ENCODE measurements at places on chromosomes 5 and 9. TPM values are rescaled to one million over a fixed set of nuclear protein-coding genes. Genes with fewer than 3 reads are reported as not detected.

- no peak for DNase-seq
- H3K36me3 ChIP-seq: no peaks in the 10 kb centered on the region
- H3K4me3 ChIP-seq: no peak overlapping the region
- no peaks in the 10 kb centered on the region for H3K27me3 ChIP-seq
- peaks cover 38% of the 10 kb centered on the region for H3K4me1 ChIP-seq
- peak overlapping the region; percentile 77 for H3K27ac ChIP-seq
Measured at GRCh38 chr5:172862165-172862801, 28.2 kb downstream of the ERGIC1 start.

DNA sequence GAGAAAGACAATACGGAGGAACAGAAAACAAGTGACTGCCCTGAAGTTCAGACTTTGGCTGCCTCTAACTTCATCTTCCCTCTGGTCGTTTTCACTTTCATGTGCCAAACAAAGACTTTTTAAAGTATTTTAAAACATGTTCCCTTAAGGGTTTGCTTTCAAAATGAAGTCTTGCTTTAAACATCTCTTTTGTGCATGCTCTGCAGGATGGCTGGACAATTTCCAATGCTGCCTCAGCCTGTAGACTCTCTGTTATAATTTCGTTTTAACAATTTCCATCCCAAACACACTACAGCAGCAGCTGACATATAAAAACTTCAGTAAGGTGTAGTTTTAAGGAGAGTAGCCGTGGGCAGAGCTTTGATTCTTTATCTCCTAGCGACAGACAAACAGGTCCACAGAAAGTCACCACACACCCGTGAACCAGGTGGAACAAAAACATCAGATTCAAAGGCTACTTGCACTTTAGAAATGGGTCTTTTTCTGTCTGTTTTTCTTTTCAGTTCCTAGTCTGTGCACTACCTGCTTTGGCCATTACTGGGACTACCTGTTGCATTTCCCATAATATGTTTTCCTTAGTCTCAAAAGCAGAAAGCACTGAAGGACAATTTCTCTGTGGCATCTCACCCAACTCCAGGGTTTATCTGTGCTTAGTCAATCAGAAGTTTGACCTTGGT lies 308.9 kb downstream of the DTWD2 start:
- no peaks in the 10 kb centered on the region for H3K36me3 ChIP-seq
- no peaks in the 10 kb centered on the region for H3K27me3 ChIP-seq
- H3K4me1 ChIP-seq: no peaks in the 10 kb centered on the region
- no peak overlapping the region for H3K27ac ChIP-seq
- DNase-seq: no peak

- H3K27me3 ChIP-seq: peaks cover 3% of the 10 kb centered on the region
- no peaks in the 10 kb centered on the region for H3K4me1 ChIP-seq
- H3K4me3 ChIP-seq: peak overlapping the region; percentile 72
- no peak overlapping the region for H3K27ac ChIP-seq
Measured at GRCh38 chr5:95283022-95283615, 1.8 kb downstream of the MCTP1 start.

GRCh38 chr5:69492923-69493395 lies 369 bp downstream of the OCLN start:
- H3K27ac ChIP-seq: peak overlapping the region; percentile 95
- H3K27me3 ChIP-seq: no peaks in the 10 kb centered on the region
- H3K4me3 ChIP-seq: peak overlapping the region; percentile 78
- H3K4me1 ChIP-seq: no peaks in the 10 kb centered on the region

GRCh38 chr9:113993838-113994540 lies 84.1 kb downstream of the AMBP start:
- H3K4me1 ChIP-seq: peaks cover 15% of the 10 kb centered on the region
- H3K27ac ChIP-seq: no peak overlapping the region
- peak; percentile 86 for DNase-seq
- H3K36me3 ChIP-seq: no peaks in the 10 kb centered on the region
- H3K27me3 ChIP-seq: no peaks in the 10 kb centered on the region
- no peak overlapping the region for H3K4me3 ChIP-seq

GRCh38 chr9:126671381-126671831 lies 57.7 kb downstream of the LMX1B start:
- no peaks in the 10 kb centered on the region for H3K36me3 ChIP-seq
- H3K27me3 ChIP-seq: peaks cover 5% of the 10 kb centered on the region
- peaks cover 7% of the 10 kb centered on the region for H3K4me1 ChIP-seq

DNA sequence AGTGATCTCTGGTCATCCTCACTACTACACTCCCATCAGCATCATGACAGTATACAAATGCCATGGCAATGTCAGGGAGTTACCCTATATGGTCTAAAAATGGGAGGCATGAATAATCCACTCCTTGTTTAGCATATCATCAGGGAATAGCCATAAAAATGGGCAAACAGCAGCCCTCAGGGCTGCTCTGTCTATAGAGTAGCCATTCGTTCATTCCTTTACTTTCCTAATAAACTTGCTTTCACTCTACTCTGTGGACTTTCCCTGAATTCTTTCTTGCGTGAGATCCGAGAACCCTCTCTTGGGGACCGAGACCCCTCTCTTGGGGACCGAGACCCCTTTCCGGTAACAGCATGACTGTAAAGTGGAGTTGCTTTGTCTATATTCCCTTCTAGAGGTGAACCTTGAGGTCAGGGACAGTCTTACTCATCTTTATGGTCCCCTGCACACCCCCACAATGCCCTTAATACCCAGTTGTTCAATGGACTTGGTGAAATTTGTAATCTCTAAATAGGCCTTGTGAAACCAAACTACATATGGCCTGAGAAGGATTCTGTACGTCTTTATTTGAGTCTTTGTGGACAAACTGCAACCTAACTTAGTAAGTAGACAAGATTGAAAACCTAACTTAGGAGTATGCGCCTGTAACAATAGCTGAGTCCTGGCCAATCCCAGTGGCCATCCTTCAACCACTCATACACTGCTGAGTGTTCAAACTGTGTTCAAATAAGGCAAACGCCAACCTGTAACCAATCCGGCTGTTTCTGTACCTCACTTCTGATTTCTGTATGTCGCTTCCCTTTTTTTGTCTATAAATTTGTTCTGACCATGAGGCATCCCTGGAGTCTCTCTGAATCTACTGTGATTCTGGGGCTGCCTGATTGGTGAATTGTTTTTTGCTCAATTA lies 32.3 kb upstream of the UBTD2 start:
- H3K36me3 ChIP-seq: no peaks in the 10 kb centered on the region
- no peak overlapping the region for H3K27ac ChIP-seq
- DNase-seq: no peak
- no peaks in the 10 kb centered on the region for H3K4me1 ChIP-seq
- no peak overlapping the region for H3K4me3 ChIP-seq

- no peak overlapping the region for H3K27ac ChIP-seq
- no peaks in the 10 kb centered on the region for H3K4me1 ChIP-seq
- no peak overlapping the region for H3K4me3 ChIP-seq
- no peak for DNase-seq
- H3K27me3 ChIP-seq: no peaks in the 10 kb centered on the region
Measured at GRCh38 chr5:67009028-67009427, 187.6 kb downstream of the CD180 start.

- no peak overlapping the region for H3K4me3 ChIP-seq
- no peak for DNase-seq
- no peaks in the 10 kb centered on the region for H3K27me3 ChIP-seq
Measured at GRCh38 chr9:113636165-113636564, 172.6 kb downstream of the RGS3 start.

- no peaks in the 10 kb centered on the region for H3K27me3 ChIP-seq
- DNase-seq: no peak
- H3K36me3 ChIP-seq: no peaks in the 10 kb centered on the region
- H3K4me1 ChIP-seq: peaks cover 26% of the 10 kb centered on the region
- no peak overlapping the region for H3K27ac ChIP-seq
Measured at GRCh38 chr9:93466416-93467061, 13.2 kb upstream of the FAM120AOS start.

GRCh38 chr5:147384346-147385193 lies 125.3 kb downstream of the DPYSL3 start:
- no peak overlapping the region for H3K4me3 ChIP-seq
- no peak for DNase-seq
- no peaks in the 10 kb centered on the region for H3K36me3 ChIP-seq
- no peaks in the 10 kb centered on the region for H3K27me3 ChIP-seq

- H3K27me3 ChIP-seq: no peaks in the 10 kb centered on the region
- DNase-seq: no peak
- H3K4me3 ChIP-seq: no peak overlapping the region
- no peak overlapping the region for H3K27ac ChIP-seq
Measured at GRCh38 chr5:170338933-170339779, 41.6 kb upstream of the LCP2 start.

DNA sequence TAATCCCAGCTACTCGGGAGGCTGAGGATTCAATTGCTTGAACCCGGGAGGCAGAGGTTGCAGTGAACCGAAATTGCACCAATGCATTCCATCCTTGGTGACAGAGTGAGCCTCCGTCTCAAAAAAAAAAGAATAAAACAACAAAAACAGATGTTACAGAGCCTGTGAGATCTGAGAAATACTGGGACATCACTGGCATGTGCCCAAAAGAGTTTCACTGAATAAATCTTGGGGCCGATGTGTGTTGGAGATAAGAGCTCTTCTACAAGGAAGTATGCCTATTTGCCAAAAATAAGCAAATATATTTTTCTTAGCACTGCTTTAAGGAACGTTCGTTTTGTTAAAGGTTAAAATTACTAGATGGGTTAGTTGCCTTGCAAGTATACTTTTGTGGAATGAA lies 55.1 kb downstream of the KIAA1958 start:
- no peaks in the 10 kb centered on the region for H3K4me1 ChIP-seq
- no peaks in the 10 kb centered on the region for H3K36me3 ChIP-seq
- no peak overlapping the region for H3K27ac ChIP-seq
- no peaks in the 10 kb centered on the region for H3K27me3 ChIP-seq
- no peak overlapping the region for H3K4me3 ChIP-seq

DNA sequence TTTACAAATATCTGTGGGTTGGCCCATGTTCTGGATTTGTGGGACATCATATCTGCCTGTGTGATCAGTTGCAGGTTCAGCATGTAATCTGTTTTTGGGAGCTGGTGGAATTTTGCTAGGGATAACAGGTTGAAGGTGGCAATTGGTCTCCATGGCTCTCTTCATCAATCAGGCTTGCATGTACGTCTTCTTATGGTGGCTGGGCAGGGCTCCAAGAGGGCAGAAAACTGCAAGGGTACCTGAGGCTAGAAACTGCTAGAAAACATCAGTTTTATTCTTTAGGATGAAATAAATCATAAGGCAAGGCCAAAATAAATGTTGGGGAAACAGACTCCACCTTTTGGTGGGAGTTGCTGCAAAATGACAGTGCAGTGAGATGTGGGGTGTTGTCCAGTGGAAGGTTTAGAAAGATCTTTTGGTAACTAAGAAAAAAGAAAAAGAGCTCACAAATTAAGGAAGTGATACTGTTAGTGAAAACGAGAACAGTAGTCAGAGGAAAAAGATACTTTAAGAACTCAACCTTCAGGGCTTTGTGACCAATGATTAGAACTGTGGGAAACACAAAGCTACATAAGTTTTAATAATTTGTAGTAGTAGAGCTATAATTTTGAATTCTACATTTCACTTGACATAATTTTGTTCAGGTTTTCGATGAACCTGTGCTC lies 300.7 kb upstream of the IZUMO3 start:
- no peaks in the 10 kb centered on the region for H3K4me1 ChIP-seq
- H3K27me3 ChIP-seq: no peaks in the 10 kb centered on the region
- no peaks in the 10 kb centered on the region for H3K36me3 ChIP-seq
- DNase-seq: no peak

DNA sequence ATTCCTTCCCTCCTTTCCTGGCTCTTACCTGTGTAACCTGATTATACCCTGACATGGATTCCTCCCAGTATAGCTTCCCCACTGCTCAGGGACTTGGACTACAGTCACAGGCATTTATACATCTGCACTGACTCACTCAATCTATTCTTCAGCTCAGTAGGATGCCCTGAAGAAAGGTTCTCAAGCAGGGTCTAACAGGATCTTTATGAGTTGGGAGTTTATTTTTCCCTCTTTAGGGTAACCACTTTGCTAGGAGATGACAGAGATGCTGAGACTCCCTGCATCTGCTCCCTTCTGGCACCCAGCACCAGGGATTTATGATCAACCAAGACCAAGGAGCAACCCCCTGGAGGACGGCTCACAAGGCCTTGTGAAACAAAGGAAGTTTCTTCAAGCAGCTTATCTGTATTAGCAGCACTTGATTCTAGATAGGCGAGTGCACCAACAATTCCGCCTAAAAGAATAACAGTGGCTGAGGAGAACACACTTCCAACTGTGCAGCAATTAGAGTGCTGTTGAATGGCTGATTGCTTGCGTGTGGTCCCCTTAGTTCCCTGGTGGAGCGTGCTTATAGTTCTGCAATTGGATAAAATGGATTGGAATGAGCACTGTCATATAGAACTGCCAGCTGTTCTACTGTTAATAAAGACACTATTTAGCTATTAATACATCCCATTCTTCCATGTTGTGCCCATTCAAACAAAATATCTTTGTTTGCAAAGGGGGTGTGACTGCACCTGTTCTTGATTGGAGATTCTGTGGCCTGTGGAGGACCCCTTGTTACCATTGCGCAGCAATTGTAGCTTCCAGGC lies 482.6 kb downstream of the ZNF608 start:
- no peak overlapping the region for H3K4me3 ChIP-seq
- DNase-seq: no peak
- no peaks in the 10 kb centered on the region for H3K4me1 ChIP-seq
- H3K36me3 ChIP-seq: no peaks in the 10 kb centered on the region

- no peaks in the 10 kb centered on the region for H3K27me3 ChIP-seq
- H3K4me3 ChIP-seq: no peak overlapping the region
- H3K27ac ChIP-seq: no peak overlapping the region
- H3K4me1 ChIP-seq: no peaks in the 10 kb centered on the region
- no peak for DNase-seq
Measured at GRCh38 chr5:119745976-119746375, 116.6 kb downstream of the FAM170A start.

GRCh38 chr5:72206994-72207393 lies 99.7 kb downstream of the MAP1B start:
- no peak overlapping the region for H3K4me3 ChIP-seq
- H3K36me3 ChIP-seq: no peaks in the 10 kb centered on the region
- H3K27me3 ChIP-seq: no peaks in the 10 kb centered on the region
- no peak for DNase-seq
- H3K4me1 ChIP-seq: peaks cover 13% of the 10 kb centered on the region

GRCh38 chr5:175448276-175448675 lies 4.3 kb upstream of the DRD1 start:
- no peaks in the 10 kb centered on the region for H3K27me3 ChIP-seq
- H3K36me3 ChIP-seq: no peaks in the 10 kb centered on the region
- DNase-seq: no peak
- no peak overlapping the region for H3K27ac ChIP-seq
- no peak overlapping the region for H3K4me3 ChIP-seq

Gene THOC3
- total RNA-seq: 42.3 TPM

Gene PCDHA1
- total RNA-seq: not detected

Gene ATP6V0E1
- 185 TPM for total RNA-seq

Gene NOXA1
- 2.9 TPM for total RNA-seq

Gene ABCA2
- total RNA-seq: 30.6 TPM

Gene C9
- 1.8 TPM for total RNA-seq

Gene DMRTA1
- 1.6 TPM for total RNA-seq

Gene CYLC2
- not detected for total RNA-seq

Gene CREBRF
- 51.1 TPM for total RNA-seq

Gene PCDHAC2
- 2.8 TPM for total RNA-seq

Gene ECSCR
- total RNA-seq: 39.3 TPM
